ENCODE measurements at places on chromosomes 3 and 15. TPM values are rescaled to one million over a fixed set of nuclear protein-coding genes. Genes with fewer than 3 reads are reported as not detected.

The PPM1L gene
- total RNA-seq = 1.6 TPM

The RBP2 gene
- total RNA-seq = not detected

The STRIT1 gene
- not detected for total RNA-seq

DNA sequence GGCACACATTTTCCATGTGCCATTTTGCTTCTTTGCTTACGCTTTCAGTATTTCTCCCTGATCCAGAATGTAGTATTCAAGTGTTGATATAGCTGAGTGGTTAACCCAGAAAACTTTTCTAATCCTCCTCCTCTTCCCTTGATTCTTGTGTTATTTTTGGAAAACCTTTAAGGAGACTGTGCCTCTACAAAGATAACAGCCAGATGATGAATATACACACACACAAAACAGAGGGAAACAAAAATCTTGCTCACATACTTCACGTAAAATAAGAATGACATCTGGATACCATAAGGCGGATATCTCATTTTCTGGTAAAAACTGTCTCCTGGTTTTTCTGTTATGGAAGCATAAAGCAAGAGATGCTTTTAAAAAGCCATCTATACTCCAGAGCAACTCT lies 295.8 kb upstream of the THBS1 start:
- peak overlapping the region; percentile 83 for H3K27ac ChIP-seq
- DNase-seq = no peak
- H3K27me3 ChIP-seq = no peaks in the 10 kb centered on the region
- peaks cover 92% of the 10 kb centered on the region for H3K4me1 ChIP-seq
- no peak overlapping the region for H3K4me3 ChIP-seq

The GOLGA8K gene
- not detected for total RNA-seq

The CYP1A1 gene
- not detected for total RNA-seq

DNA sequence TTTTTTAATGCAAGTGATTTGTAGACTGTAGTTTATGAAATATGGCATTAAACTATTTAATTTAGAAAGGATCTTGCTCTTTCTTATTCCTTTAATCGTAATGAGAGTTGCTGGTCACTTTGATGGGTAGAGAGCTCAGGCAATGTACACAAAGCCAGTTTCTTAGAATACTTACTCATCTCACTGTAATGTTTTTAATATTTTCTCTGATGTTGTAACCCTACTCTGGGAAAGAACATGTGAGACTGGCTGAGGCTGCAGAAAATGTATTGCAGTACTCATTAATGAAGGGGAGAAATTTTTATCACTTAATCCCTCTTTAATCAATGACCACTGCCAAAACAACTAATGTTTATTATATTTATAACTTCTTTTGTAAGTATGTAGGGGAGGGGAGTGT lies 479.4 kb upstream of the KCNMB2 start:
- no peak overlapping the region for H3K4me3 ChIP-seq
- no peaks in the 10 kb centered on the region for H3K36me3 ChIP-seq
- DNase-seq = no peak
- no peak overlapping the region for H3K27ac ChIP-seq

DNA sequence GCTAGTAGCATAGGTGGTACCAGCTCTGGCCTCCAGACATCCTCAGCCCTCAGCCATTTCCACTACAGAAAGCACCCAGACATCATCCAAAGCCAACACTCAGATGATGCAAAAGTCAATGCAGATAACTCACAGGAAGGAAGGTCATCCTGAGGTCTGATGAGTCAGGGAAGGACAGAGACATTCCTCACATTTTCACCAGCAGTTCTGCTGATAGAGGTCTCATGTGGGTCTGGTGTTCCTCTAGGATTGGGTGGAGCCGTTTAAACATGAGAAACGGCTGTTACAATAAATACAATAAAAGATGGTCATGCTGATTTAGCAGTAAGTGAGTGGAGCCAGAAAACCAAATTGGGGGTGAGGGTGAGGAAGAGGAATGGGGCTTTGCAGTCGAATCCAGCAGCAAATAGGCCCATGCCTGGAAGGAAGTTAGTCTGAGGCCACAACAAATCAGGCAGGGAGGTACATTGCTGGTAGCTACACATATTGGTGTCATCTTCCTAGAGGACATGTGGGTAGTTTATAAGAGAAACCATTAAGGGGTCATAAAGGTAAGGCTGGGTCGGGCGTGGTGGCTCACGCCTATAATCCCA lies 33.3 kb upstream of the FLNB start:
- H3K4me3 ChIP-seq = peak overlapping the region; percentile 20
- DNase-seq = peak; percentile 97
- H3K27ac ChIP-seq = peak overlapping the region; percentile 88
- H3K4me1 ChIP-seq = peaks cover 67% of the 10 kb centered on the region

DNA sequence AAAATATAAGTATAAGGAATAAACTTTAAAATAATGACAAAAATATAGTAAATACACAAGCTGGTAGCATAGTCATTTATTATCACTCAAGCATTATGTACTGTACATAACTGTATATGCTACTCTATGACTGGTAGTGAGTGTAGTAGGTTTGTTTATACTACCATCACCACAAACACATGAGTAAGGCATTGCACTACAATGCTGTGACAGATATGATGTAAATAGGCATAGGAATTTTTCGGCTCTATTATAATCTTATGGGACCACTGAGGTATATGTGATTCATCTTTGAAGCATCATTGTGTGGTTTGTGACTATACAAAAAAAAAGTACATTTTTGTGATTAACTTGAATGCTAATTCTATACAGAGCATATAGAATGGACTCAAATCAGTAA lies 35.3 kb upstream of the FBN1 start:
- peaks cover 89% of the 10 kb centered on the region for H3K4me1 ChIP-seq
- H3K27ac ChIP-seq = peak overlapping the region; percentile 100
- no peaks in the 10 kb centered on the region for H3K27me3 ChIP-seq
- peak overlapping the region; percentile 81 for H3K4me3 ChIP-seq
- DNase-seq = peak; percentile 97
- H3K36me3 ChIP-seq = peaks cover 15% of the 10 kb centered on the region

The C3orf85 gene
- not detected for total RNA-seq

- no peaks in the 10 kb centered on the region for H3K36me3 ChIP-seq
- H3K27ac ChIP-seq = no peak overlapping the region
- DNase-seq = no peak
- H3K4me1 ChIP-seq = no peaks in the 10 kb centered on the region
- no peaks in the 10 kb centered on the region for H3K27me3 ChIP-seq
Measured at GRCh38 chr3:2984831-2985220, 125.3 kb downstream of the IL5RA start.

DNA sequence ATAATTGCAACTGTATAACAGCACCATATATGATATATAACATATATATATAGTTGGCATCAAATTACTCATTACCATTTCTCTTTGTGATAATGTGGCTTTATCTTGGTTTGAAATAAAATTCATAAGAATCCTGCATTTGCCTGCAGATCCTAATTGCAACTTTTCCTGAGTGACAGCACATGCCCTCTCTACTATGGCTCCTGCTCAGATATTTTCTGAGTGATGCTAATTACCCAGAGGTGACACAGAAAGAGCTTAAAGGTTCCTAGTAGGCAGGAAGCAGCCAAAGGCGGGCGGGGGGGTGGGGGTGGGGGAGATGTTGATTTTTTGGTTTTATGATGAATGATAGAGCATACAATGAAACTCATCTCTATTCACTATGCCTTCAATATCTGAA lies 370.6 kb downstream of the MFSD1 start:
- peaks cover 9% of the 10 kb centered on the region for H3K27me3 ChIP-seq
- H3K27ac ChIP-seq = no peak overlapping the region
- H3K36me3 ChIP-seq = no peaks in the 10 kb centered on the region
- DNase-seq = no peak
- peaks cover 22% of the 10 kb centered on the region for H3K4me1 ChIP-seq
- no peak overlapping the region for H3K4me3 ChIP-seq

DNA sequence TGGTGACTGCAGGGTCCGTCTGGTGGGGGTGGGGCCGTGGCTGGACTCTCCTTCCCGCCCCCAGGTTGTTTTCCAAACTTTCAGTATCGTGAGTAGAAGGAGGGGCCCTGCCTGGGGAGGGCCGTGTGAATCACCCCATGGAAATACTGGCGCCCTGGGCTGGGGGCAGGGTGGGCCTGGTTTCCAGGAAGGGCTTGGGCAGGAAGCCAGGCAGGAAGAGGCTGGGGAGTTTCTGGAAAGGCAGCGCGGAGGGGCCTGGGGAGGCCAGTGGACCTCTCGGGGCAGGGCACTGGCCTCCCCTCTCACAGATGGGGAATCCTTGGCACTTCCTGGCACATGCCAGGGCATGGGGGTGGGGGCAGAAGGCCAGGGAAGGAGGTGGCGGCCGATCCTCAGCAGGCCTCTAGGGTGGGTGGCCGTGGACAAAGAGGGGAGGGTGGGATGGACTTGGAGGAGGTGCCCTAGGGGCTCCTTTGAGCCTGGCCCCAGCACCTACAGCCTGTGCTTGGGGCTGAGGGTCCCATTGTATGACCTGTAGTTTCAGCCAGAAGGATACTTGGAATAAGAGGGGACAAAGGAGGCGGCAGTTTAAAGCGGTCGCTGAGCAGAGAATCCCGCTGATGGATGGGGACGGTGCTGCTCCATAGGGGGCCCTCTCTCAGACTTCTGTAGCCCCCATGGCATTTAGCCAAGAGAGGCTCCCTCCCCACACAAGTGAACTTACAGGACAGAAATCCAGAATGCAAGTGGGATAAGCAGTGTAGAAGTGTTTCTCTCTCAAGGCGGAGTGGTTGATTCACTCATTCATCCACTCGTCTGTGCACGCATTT lies 56.5 kb upstream of the GATA2 start:
- H3K27me3 ChIP-seq = no peaks in the 10 kb centered on the region
- peaks cover 56% of the 10 kb centered on the region for H3K4me1 ChIP-seq
- DNase-seq = peak; percentile 37
- H3K36me3 ChIP-seq = peaks cover 3% of the 10 kb centered on the region
- peak overlapping the region; percentile 75 for H3K4me3 ChIP-seq

GRCh38 chr3:8678751-8679150 lies 34.2 kb upstream of the SSUH2 start:
- no peak overlapping the region for H3K4me3 ChIP-seq
- no peak for DNase-seq
- peaks cover 13% of the 10 kb centered on the region for H3K4me1 ChIP-seq

GRCh38 chr15:80568876-80569605 lies 126.1 kb upstream of the ABHD17C start:
- DNase-seq = no peak
- peaks cover 33% of the 10 kb centered on the region for H3K4me1 ChIP-seq
- peaks cover 5% of the 10 kb centered on the region for H3K36me3 ChIP-seq
- H3K4me3 ChIP-seq = no peak overlapping the region

The PARP15 gene
- total RNA-seq = not detected

- H3K4me3 ChIP-seq = peak overlapping the region; percentile 66
- peak; percentile 37 for DNase-seq
- H3K27me3 ChIP-seq = no peaks in the 10 kb centered on the region
- peaks cover 34% of the 10 kb centered on the region for H3K4me1 ChIP-seq
- no peaks in the 10 kb centered on the region for H3K36me3 ChIP-seq
- H3K27ac ChIP-seq = peak overlapping the region; percentile 76
Measured at GRCh38 chr3:114418107-114418506, 124.3 kb downstream of the TIGIT start.

GRCh38 chr15:76905855-76906254 lies 715 bp upstream of the SCAPER start:
- no peaks in the 10 kb centered on the region for H3K36me3 ChIP-seq
- H3K27me3 ChIP-seq = no peaks in the 10 kb centered on the region
- peak overlapping the region; percentile 92 for H3K4me3 ChIP-seq
- H3K4me1 ChIP-seq = peaks cover 31% of the 10 kb centered on the region
- DNase-seq = no peak
- peak overlapping the region; percentile 78 for H3K27ac ChIP-seq

DNA sequence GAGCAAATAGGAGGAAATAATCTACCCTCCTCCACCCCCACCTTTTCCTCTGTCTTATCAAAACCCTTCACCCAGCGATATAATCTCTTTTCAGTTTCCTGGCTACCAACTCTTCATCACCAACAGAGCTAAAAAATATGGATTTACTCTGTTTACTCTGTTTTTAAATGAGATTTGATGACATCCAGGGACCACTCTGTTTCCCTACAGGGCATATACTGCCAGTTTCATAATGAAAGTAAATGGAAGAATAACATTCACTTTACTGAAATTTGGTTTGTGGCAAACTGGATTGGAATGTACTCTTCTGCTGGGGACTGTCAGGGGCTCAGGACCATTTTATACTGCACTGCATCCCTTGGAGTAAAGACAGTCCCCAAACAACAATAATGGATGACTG lies 80.1 kb upstream of the PTX3 start:
- DNase-seq = no peak
- H3K27ac ChIP-seq = no peak overlapping the region
- peaks cover 21% of the 10 kb centered on the region for H3K36me3 ChIP-seq
- no peaks in the 10 kb centered on the region for H3K27me3 ChIP-seq
- no peak overlapping the region for H3K4me3 ChIP-seq
- peaks cover 63% of the 10 kb centered on the region for H3K4me1 ChIP-seq

The SEMA7A gene
- total RNA-seq = 195 TPM

GRCh38 chr3:39128951-39129350 lies 21.5 kb downstream of the TTC21A start:
- H3K27me3 ChIP-seq = no peaks in the 10 kb centered on the region
- peaks cover 30% of the 10 kb centered on the region for H3K4me1 ChIP-seq
- no peaks in the 10 kb centered on the region for H3K36me3 ChIP-seq

GRCh38 chr15:44084770-44085169 lies 110.3 kb downstream of the FRMD5 start:
- no peak for DNase-seq
- H3K4me3 ChIP-seq = no peak overlapping the region
- no peaks in the 10 kb centered on the region for H3K36me3 ChIP-seq
- H3K27me3 ChIP-seq = no peaks in the 10 kb centered on the region
- H3K4me1 ChIP-seq = peaks cover 82% of the 10 kb centered on the region

DNA sequence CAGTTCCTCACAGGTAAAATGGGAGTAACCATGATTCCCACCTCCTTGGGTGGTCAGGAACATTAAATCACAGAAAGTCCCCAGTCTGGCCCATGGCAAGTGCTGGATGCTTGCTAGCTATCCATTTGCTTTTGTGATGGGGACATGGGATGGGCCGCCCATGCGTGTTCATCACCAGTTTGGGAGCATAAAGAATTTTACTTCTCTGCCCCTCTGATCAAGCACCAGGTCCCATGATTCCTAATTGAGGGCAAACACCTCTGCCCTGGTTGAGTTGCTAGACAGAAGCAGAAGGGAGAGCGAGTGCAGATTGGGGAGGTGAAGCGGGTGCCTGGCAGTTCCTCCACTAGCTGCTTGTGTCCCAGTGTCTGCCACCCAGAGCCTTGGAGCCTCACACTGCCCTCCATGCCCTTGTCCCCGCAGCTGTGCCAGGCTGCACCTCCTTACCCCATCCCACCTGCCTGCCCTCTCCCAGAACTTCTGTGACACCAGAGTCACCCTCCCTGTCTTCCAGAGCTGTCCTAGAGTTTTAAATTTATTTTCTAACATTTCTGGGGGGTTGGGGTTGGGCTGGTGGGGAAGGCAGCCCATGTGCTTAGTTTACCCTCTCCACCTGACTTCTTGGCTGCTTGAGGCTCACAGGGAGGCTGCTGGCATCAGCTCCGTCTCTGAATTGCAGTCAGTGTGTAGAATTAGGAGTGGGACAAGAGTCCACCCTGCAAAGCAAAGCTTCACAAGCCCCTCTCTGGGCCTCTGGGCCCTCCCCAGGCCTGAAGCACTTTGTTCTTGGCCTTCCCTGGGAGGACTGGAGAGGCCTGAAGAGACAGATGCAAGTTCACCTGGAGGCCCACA lies 18.4 kb downstream of the CFAP100 start:
- no peaks in the 10 kb centered on the region for H3K4me1 ChIP-seq
- peaks cover 45% of the 10 kb centered on the region for H3K27me3 ChIP-seq
- no peaks in the 10 kb centered on the region for H3K36me3 ChIP-seq
- DNase-seq = no peak
- H3K4me3 ChIP-seq = no peak overlapping the region

- DNase-seq = peak; percentile 55
- no peak overlapping the region for H3K4me3 ChIP-seq
- no peaks in the 10 kb centered on the region for H3K27me3 ChIP-seq
Measured at GRCh38 chr3:151933234-151933853, 59.9 kb downstream of the SUCNR1 start.
